ENCODE measurements at places on chromosomes 5 and 9.

GRCh38 chr9:116482740-116483139 is 204.4 kb upstream of the TRIM32 start:
- peaks cover 3% of the 10 kb centered on the region for H3K36me3 ChIP-seq
- H3K27me3 ChIP-seq: no peaks in the 10 kb centered on the region
- DNase-seq: no peak
- no peak overlapping the region for H3K27ac ChIP-seq
- no peaks in the 10 kb centered on the region for H3K4me1 ChIP-seq
- H3K4me3 ChIP-seq: no peak overlapping the region

GRCh38 chr5:173443971-173444370 is 115.8 kb upstream of the STC2 start:
- DNase-seq: no peak
- no peak overlapping the region for H3K4me3 ChIP-seq
- no peak overlapping the region for H3K27ac ChIP-seq

GRCh38 chr5:149760854-149761187 is 30.7 kb downstream of the PPARGC1B start:
- no peak overlapping the region for H3K4me3 ChIP-seq
- H3K27me3 ChIP-seq: no peaks in the 10 kb centered on the region
- DNase-seq: no peak
- H3K4me1 ChIP-seq: no peaks in the 10 kb centered on the region
- peaks cover 13% of the 10 kb centered on the region for H3K36me3 ChIP-seq
- no peak overlapping the region for H3K27ac ChIP-seq

DNA sequence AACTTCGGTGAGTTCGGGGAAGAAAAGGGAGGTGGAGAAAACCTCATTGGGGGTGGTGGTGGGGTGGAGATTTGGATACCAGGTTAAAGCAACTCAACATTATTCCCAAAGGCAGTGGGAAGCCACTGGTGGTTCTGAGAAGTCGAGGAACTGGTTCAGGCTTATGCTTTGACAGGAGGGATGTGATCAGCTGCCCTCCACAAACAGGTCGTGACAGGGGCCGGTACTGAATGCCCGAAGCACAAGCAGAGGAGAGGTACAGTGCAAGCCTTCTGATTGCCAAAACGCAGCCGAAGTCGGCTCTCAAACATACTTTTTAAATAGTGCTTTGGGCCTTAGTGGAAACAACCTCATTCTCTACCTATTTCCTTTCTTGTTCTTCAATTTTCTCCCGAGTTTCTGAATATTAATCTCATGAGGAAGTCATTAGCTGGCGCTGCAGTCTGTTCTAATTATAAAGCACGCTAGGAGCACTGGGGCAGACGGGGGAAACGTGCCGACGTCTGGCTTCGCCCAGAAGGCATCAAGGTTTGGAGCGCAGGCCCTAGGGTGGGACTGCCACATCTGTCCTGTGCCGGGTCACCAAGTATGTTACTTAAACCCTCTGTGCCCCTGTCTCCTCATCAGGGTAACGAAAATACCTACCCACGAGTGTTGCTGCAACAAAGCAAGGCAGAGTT is 27.3 kb downstream of the SHB start:
- no peak overlapping the region for H3K27ac ChIP-seq
- H3K27me3 ChIP-seq: peaks cover 13% of the 10 kb centered on the region
- DNase-seq: no peak
- peaks cover 12% of the 10 kb centered on the region for H3K4me1 ChIP-seq
- H3K4me3 ChIP-seq: no peak overlapping the region
- no peaks in the 10 kb centered on the region for H3K36me3 ChIP-seq

GRCh38 chr9:128901822-128902221 is 19.0 kb upstream of the PHYHD1 start:
- DNase-seq: no peak
- no peak overlapping the region for H3K4me3 ChIP-seq
- H3K27me3 ChIP-seq: no peaks in the 10 kb centered on the region
- peaks cover 10% of the 10 kb centered on the region for H3K36me3 ChIP-seq
- peaks cover 32% of the 10 kb centered on the region for H3K4me1 ChIP-seq

DNA sequence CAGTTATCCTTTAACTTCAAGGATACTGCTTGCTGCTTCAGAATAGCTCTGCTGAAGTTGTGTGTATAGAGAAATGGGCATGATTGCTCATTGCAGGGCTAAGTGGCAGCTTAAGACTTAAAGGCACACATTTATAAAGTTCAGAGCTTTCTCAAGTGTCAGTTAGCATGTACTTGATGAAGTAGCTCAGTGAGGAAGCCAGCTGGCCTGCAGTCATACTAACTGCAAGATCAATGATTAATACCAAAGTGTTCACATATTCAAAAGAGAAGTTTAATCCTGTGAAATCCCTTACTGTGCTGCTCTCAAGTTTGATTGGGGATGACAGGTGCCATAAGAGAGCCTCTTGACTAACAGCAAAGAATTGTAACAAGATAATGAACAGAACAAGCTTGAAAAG is 483.4 kb upstream of the NUDT12 start:
- H3K27ac ChIP-seq: no peak overlapping the region
- no peaks in the 10 kb centered on the region for H3K36me3 ChIP-seq
- no peaks in the 10 kb centered on the region for H3K27me3 ChIP-seq
- DNase-seq: no peak
- H3K4me3 ChIP-seq: no peak overlapping the region
- no peaks in the 10 kb centered on the region for H3K4me1 ChIP-seq

DNA sequence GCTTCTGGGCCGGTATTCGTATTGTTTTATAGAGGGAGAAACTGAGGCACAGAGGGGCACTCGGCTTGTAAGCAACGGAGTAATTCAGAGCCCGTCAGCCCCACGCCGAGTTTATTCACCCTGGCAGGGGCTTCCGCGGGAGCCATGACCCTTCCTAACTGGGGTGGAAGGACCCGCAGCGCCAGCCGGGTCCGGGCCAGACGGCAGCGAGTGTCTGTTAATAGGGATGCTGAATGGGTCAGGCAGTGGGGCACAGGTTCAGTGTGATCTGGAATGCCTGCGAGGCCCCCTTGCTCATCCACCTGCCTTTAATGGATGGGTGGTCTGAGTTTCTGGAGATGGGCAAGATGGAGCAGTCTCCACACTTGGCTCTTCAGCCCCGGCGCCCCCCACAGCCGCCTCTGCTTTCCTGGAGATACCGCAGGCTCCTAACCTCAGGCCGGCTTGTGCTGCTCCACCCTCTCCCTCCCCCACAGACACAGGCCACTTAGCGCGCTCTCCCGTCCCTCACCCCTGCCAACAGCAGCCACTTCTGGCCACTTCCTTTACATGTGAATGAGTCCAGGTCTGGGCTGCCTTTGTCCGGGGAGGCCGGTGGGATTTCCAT is 147.1 kb downstream of the ERCC6L2 start:
- H3K27ac ChIP-seq: peak overlapping the region; percentile 93
- DNase-seq: no peak
- H3K4me3 ChIP-seq: peak overlapping the region; percentile 79
- H3K27me3 ChIP-seq: peaks cover 64% of the 10 kb centered on the region

GRCh38 chr9:117707561-117707960 is 3.4 kb downstream of the TLR4 start:
- peaks cover 35% of the 10 kb centered on the region for H3K4me1 ChIP-seq
- DNase-seq: no peak

DNA sequence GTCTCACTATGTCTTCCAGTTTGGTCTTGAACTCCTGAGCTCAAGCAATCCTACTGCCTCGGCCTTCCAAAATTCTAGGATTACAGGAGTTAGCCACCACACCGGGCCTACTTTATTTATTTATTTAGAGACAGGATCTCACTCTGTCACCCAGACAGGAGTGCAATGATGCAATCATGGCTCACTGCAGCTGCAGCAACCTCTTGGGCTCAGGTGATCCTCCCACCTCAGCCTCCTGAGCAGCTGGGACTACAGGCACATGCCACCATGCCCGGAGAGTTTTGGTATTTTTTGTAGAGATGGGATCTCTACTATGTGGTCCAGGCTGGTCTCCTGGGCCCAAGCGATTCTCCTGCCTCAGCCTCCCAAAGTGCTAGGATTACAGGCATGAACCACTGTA is 32.8 kb downstream of the PHAX start:
- H3K27me3 ChIP-seq: no peaks in the 10 kb centered on the region
- H3K36me3 ChIP-seq: peaks cover 2% of the 10 kb centered on the region
- H3K4me1 ChIP-seq: no peaks in the 10 kb centered on the region
- H3K27ac ChIP-seq: no peak overlapping the region
- H3K4me3 ChIP-seq: no peak overlapping the region

DNA sequence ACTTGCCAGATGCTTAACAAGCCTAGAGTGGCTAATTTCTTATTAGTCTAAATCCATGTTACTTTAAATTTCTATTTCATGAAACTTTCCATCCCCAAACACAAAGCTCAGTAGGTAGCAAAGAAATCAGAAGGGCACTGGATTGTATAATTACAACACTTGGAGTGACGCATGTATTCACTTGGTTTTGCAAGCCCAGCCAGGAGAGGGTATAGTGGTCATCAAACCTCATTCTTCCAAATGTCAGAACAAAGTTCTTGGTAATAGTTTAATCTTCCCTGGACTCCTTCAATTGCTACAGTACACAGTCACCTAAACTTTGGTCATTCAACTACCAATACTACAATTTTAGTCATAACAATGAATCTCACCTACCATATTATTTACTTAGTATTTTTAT is 112.1 kb downstream of the SEMA6A start:
- H3K27me3 ChIP-seq: no peaks in the 10 kb centered on the region
- H3K4me3 ChIP-seq: no peak overlapping the region
- H3K4me1 ChIP-seq: peaks cover 4% of the 10 kb centered on the region
- peaks cover 13% of the 10 kb centered on the region for H3K36me3 ChIP-seq
- H3K27ac ChIP-seq: no peak overlapping the region

DNA sequence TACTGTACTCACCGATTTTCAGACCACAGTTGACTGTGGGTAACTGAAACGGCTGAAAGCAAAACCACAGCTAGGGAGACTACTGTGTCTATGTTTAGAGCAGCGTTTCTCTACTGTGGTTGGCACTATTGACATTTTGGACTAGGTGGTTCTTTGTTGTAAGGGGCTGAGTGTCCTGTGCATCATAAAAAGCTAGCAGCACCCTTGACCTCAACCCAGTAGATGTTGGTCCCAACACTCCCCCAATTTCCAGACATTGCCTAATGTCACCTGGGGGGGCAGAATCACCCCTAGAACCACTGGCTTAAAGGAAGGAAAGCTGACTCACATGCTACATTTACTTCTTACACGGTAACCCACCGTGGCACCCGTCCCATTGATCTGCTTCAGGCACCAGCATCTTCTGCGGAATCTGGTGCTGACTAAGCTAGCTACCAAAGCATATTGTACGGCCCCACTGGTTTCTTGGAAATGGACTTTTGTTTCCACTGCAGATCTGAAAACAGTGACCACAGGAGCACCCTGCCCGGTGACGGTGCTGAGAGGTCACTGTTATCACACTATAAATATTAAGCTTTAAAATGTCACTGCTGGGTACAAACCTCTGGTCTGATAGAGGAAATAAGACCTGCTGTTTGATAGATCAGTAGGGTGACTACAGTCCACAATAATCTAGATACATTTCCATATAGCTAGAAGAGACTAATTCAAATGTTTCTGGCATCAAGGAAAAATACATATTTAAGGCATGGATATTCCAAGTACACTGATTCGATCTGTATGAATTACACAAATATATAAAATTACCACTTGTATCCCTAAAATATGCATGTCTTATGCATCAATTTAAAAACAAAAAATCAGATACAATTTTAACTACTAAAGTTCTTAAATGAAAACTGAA is 151.4 kb downstream of the HSD17B3 start:
- DNase-seq: peak; percentile 78
- H3K36me3 ChIP-seq: no peaks in the 10 kb centered on the region
- peaks cover 25% of the 10 kb centered on the region for H3K4me1 ChIP-seq
- H3K27ac ChIP-seq: peak overlapping the region; percentile 90
- peak overlapping the region; percentile 56 for H3K4me3 ChIP-seq

GRCh38 chr5:180117000-180117725 is 45.6 kb upstream of the RNF130 start:
- H3K4me1 ChIP-seq: no peaks in the 10 kb centered on the region
- H3K4me3 ChIP-seq: no peak overlapping the region
- H3K27ac ChIP-seq: no peak overlapping the region
- no peaks in the 10 kb centered on the region for H3K36me3 ChIP-seq

- H3K27me3 ChIP-seq: no peaks in the 10 kb centered on the region
- peaks cover 21% of the 10 kb centered on the region for H3K4me1 ChIP-seq
- no peak overlapping the region for H3K27ac ChIP-seq
Observed at GRCh38 chr5:81726297-81726696, 24.6 kb downstream of the SSBP2 start.

GRCh38 chr5:112689155-112689909 is 48.4 kb upstream of the APC start:
- H3K36me3 ChIP-seq: no peaks in the 10 kb centered on the region
- H3K4me1 ChIP-seq: peaks cover 29% of the 10 kb centered on the region
- peaks cover 17% of the 10 kb centered on the region for H3K27me3 ChIP-seq
- no peak for DNase-seq
- no peak overlapping the region for H3K27ac ChIP-seq
- H3K4me3 ChIP-seq: no peak overlapping the region

DNA sequence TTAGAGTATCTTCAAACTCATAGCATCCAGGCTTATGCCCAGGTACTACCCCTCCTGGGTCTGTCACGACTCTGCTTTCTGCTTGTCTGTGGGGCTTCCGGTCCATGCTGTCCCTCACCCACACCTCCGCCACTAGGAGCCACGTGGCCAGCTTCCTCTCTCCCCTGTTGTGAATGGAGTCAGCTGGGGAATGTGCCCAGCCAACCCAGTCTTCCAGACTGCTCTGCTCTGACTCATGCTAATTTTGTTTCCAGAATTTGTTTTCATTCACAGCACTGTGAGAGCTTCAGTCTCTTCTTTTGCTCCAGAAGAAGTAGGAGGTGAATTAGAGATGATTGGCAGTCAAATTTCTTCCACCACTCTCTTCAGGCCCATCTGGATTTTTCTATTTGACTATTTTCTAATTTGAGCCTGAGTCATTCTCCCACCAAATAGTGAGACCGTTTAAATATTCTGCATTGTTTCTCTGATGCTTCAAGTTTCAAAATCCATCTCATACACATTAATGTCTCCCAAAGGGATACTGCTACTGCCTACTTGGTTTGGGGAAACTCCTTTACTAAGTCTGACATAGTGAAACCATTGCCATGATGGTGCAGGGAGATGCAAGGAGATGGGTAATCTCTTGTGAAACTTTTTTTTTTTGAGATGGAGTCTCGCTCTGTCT is 424.1 kb upstream of the KIF2A start:
- DNase-seq: no peak
- H3K27ac ChIP-seq: no peak overlapping the region
- H3K27me3 ChIP-seq: peaks cover 11% of the 10 kb centered on the region
- H3K4me1 ChIP-seq: no peaks in the 10 kb centered on the region
- no peak overlapping the region for H3K4me3 ChIP-seq

- no peaks in the 10 kb centered on the region for H3K27me3 ChIP-seq
- H3K4me3 ChIP-seq: no peak overlapping the region
- H3K27ac ChIP-seq: peak overlapping the region; percentile 86
- no peak for DNase-seq
- peaks cover 54% of the 10 kb centered on the region for H3K36me3 ChIP-seq
Observed at GRCh38 chr9:127817881-127818434, 15.3 kb downstream of the FPGS start.

- no peak overlapping the region for H3K27ac ChIP-seq
- DNase-seq: no peak
- no peaks in the 10 kb centered on the region for H3K27me3 ChIP-seq
- no peaks in the 10 kb centered on the region for H3K4me1 ChIP-seq
- no peak overlapping the region for H3K4me3 ChIP-seq
Observed at GRCh38 chr5:156327296-156327695, 332 bp downstream of the SGCD start.
